ENCODE measurements at places on chromosomes 4 and X.

- no peak for DNase-seq
Measured at GRCh38 chrX:29419774-29420553, 795.4 kb upstream of the MAGEB2 start.

GRCh38 chr4:119093042-119093827 lies 42.4 kb upstream of the MYOZ2 start:
- DNase-seq = no peak

DNA sequence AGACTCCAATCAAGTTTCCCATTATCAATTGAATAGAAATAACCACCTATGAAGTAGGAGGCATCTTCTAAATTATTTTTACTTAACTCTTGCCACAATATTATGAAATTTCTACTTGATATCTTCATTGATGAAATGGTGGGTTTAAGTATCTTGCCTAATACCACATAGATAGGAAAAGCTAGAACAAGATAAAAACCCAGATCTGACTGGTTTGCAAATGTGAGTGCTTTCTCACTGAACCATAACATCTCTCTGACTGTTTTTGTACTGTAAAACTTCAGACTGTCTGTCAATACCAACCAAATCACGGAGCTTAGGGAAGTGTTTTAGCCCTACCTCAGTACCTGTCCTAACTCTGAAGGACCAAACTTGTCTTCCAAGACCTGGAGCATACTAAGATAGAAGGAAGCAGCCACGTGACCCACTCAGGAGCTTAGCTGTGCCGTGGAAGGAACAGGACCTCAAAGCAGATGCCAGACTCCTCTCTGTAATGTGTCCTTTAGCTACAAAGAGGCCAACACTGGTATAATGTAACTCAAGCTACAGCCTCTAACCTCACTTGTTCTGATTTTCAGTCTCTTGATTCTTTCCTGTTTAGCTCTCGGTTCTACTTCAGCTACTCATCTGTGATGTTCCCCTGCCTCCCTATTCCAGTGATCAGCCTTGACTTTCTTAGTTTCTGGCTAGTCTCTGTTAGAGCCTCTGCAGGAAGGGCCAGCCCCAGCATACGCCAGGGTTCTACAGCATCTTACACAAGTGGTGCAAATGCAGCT lies 84.4 kb downstream of the LRP2BP start:
- DNase-seq = no peak

GRCh38 chr4:117965622-117966021 lies 68.7 kb upstream of the NDST3 start:
- no peak for DNase-seq

- no peak for DNase-seq
Measured at GRCh38 chr4:147586637-147587036, 30.6 kb upstream of the TMEM184C start.

- no peak for DNase-seq
Measured at GRCh38 chrX:132744470-132744869, 214.0 kb downstream of the HS6ST2 start.

DNA sequence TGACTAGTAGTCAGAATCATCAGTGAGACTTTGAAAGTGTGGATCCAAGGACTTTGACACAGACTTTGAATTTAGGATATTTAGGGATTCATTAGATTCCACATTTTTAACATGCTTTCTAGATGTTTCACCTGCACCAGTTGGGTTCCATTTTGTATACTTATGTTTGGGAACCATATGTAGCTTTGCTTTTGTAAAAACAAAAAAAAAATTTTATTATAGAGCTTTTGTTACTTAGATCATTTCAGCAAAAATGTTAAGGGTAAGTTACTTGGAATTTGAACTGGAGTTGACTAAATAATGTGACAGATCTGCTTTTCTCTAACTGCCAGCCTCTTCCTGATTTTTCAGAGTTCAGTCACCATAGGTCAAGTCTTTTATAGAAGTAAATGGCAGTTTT lies 14.6 kb downstream of the PDLIM5 start:
- no peak for DNase-seq

DNA sequence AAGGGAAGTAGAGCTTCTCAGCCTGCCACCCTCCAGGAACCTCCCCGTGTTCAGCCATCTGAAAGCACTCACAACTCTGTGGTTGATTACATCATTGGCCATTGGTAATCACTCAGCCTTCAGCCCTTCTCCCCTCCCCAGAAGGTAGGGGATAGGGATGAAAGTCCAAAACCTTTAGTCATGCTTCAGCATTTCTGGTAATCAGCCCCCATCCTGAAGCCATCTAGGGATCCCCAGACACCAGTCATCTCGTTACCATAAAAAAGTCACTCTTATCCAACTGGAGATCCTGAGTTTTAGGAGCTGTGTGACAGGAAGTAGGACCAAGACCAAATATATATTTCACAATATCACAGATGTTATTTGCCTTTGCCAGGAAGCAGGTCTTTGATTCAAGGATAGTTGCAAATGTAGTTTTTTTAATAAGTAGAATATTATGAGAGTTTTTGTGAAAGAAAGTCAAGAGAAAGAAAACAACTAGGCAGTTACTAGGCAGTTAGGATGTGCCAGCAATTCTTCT lies 364.6 kb upstream of the NOCT start:
- DNase-seq = peak; percentile 57

- no peak for DNase-seq
Measured at GRCh38 chr4:11111876-11112275, 316.8 kb downstream of the HS3ST1 start.

DNA sequence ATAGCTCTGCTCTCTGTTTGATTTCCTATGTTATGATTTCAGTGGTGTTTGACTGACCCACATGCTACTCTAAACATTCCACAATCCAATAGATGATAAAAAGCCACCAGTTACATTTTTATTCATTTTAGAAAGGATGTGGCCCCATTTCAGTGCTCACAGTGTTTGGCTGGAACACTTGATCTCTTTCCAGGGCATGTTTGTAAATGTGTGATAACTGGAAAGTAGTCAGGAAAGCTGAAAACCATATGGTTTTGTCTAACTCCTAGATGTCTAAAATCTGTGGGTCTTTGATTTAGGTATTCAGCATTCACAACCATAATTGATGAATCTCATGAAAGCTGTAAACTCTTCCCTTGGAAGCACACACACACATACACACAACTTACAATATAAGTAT lies 904.9 kb upstream of the AGA start:
- DNase-seq = no peak

DNA sequence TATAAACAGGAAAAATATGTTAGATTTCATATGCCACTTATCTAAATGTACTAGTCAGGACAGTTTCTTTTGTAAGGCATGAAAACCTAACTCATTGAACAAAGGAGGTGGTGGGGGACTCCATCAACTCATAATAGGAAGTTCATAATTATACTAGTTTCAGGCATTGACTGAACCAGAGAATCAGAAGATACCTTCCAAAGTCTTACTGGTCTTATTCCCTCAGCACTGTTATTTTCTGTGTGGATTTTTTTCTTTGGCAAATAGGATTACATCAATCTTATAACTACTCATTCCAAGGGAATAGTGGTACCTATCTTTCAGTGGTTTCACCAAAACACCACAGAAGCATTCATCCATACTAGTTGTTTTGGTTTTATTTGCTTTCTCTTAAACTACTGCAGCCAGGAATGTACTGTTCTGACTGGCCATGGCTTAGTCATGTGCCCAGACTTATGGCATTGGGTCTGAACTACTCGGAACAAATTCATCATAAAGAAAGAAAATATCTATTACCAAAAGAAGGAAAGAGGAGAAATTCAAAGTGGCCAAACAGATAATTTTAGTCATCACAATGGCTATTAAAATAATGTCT lies 273.9 kb downstream of the ARAP2 start:
- no peak for DNase-seq

- no peak for DNase-seq
Measured at GRCh38 chr4:81600520-81601357, 129.0 kb upstream of the RASGEF1B start.

DNA sequence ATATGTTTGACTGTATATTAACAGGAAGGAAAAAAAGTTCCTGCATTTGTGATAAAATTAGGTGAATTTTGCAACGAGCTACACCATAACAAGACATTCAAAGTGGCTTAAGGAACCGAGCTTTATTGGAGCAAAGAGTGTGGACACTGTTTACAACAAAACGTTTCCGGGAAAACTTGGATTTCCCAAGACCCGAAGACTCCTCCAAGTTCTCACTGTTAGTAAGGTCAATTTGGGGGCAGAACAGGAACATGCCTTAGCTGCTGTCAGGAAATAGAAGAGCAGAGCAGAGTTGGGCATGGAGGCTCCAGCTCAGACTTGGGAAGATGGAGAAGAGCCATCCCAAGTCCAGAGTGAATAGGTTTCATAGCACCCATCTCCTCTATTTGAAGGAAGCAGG lies 16.5 kb downstream of the ADH6 start:
- DNase-seq = no peak

DNA sequence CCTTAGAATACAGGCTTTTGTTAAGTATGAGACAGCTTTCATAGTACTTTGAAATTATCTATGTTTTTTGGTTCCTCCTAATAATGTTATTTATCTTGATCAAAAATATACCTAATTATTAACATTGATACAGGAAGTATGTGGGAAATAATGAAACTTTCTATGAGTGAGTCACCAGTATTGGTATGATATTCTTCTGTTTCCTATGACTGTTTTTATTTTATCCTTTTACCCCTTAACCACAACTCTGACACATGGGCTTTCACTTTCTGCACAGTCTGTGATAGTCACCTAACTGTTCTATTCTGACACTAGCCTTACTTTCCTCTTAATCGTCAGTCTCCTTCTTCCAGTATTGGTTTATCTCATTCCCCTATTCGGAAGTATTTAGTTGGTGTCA lies 4.7 kb downstream of the THAP9 start:
- peak; percentile 64 for DNase-seq

GRCh38 chr4:77154065-77154464 lies 2.9 kb upstream of the CCNG2 start:
- DNase-seq = no peak

- DNase-seq = no peak
Measured at GRCh38 chr4:26462874-26463273, 27.4 kb downstream of the CCKAR start.

DNA sequence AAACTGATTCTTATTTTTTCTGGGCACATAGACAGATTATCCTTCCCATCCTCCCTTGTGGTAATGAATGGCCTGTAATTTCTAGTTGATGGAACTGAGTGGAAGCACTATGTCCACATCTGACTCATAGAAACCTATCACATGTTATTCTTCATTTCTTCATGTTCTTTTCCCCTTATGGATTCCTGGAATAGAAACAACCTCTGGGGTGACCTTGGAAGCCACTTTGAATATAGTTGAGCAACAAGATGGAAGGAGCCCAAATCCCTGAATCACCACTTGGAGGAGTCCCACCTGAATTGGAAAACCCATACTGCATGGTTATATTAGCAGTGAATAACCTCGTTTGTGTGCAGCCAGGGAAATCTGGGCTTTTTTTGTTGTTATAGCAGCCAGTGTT lies 137.8 kb downstream of the MID1IP1 start:
- peak; percentile 3 for DNase-seq

GRCh38 chr4:126267689-126268088 lies 952.9 kb downstream of the FAT4 start:
- no peak for DNase-seq

DNA sequence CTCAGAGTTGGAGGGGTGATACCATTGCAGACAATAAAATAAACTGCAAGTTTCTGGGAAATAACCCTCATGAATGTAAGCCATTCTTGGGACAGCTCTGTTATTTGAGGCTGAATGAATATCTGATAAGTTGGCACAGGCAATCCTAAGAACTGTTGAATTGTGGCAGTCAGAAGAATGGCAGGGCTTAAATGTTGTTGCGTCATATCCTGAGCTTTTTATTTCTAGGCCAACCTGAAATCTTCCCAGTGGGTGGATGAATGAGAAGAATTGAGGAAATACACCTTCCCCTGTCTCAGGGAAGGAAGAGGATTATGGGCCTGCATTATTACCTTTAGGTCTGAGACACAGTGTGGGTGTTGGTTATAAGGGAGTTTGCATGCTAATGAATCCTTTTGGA lies 64.4 kb upstream of the C4orf54 start:
- no peak for DNase-seq

- DNase-seq = no peak
Measured at GRCh38 chr4:68630371-68630770, 40.1 kb downstream of the UGT2B15 start.

DNA sequence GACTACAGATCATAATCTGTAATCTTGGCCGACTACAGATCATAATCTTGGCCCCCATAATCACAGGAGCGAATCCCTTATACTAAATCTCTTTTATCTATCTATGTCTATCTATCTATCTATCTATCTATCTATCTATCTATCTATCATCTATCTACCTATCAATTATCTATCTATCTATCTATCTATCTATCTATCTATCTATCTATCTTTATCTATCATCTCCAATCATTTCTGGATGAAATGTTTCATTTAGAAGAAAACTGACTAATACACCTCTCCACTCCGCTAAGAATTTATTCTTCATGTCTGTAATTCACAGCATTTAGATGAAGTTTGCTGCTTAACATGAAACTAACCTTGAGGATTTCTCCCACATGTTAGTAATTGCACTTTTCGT lies 45.0 kb upstream of the ACSL1 start:
- no peak for DNase-seq

- DNase-seq = no peak
Measured at GRCh38 chrX:130728208-130728607, 174.8 kb downstream of the ENOX2 start.

GRCh38 chr4:38785901-38786402 lies 3.2 kb upstream of the TLR10 start:
- peak; percentile 94 for DNase-seq

DNA sequence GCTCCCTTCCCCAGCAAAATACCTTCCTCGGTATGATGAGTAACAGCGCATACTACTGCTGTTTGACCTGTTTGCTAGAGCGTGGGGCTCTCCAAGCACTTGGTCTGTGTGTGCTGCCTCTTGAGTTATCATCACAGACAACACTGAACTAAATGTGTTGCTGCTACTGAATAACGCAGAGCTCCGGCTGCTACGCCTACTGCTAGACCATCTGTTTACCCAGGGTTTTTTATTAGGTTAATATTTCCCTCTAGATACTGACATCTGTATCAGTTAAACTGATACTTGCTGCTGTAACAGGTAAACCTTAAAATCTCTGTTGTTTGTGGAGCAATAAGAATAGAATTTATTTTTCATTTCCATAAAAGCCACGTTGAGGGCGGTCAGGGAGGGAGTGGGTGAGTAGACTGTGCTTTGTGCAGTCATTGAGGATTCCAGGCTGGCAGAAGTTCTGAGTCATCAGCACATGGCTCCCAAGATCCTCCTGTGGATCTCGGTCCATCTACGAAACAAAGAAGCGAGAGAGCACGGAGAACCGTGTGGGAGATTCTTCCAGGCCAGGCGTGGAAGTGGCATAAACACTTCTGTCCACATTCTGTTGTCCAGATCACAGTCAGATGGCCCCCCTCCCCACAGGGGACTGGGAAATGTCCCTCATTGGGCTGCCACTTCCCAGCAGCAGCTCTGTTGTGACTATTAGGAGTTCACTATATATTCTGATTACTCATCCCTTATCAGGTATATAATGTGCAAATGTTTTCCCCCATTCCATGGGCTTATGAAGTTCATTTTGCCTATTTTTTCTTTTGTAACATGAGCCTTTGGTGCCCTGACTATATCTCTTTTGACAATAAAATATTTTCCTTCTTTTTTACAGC lies 14.1 kb downstream of the GRK4 start:
- peak; percentile 36 for DNase-seq
